ENCODE measurements at places on chromosomes 2 and 18. TPM values are rescaled to one million over a fixed set of nuclear protein-coding genes. Genes with fewer than 3 reads are reported as not detected.

Gene MYCN
- total RNA-seq, result 7.9 TPM

Gene GTF2A1L
- total RNA-seq, result 5.9 TPM

GRCh38 chr2:33560017-33560416, 39.1 kb downstream of the FAM98A start:
- peaks cover 10% of the 10 kb centered on the region for H3K36me3 ChIP-seq
- no peaks in the 10 kb centered on the region for H3K27me3 ChIP-seq
- no peak for DNase-seq

DNA sequence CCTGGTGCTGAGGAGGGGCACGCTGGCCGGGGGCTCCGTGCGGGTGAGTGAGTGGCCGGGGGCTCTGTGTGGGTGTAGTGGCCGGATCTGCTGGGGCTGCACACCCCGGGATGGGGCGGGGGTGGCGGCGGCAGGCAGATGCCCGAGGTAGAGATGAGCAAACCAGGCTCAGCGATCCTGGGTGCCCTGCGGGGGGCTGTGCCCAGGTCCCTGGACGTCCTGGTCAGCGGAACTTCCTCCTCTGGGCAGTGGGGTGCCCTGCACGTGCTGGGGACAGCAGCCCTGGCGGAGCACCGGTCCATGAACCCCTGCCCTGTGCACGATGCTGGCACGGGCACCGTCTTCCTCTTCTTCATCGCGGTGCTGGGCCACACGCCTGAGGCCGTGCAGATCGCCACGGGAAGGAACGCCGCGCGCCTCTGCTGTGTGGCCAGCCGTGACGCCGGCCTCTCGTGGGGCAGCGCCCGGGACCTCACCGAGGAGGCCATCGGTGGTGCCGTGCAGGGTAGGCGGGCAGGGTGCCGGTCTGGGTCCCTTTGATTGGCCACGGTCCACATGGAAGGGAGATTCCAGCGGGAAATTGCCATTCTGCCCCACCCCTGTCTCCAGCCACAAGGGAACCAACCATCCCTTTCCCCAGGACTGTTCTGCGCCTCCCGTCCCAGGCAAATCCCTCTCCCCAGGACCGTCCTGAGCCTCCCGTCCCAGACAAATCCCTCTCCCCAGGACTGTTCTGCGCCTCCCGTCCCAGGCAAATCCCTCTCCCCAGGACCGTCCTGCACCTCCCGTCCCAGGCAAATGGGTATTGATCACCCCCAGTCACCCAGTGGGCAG, 5.9 kb downstream of the NEU4 start:
- peaks cover 15% of the 10 kb centered on the region for H3K36me3 ChIP-seq
- peaks cover 54% of the 10 kb centered on the region for H3K4me1 ChIP-seq
- no peak overlapping the region for H3K4me3 ChIP-seq
- no peak overlapping the region for H3K27ac ChIP-seq
- no peaks in the 10 kb centered on the region for H3K27me3 ChIP-seq

Gene ASB18
- total RNA-seq, result 0.50 TPM

GRCh38 chr2:143891879-143892308, 628.0 kb downstream of the ZEB2 start:
- H3K36me3 ChIP-seq, result no peaks in the 10 kb centered on the region
- H3K4me3 ChIP-seq, result no peak overlapping the region
- no peaks in the 10 kb centered on the region for H3K4me1 ChIP-seq
- H3K27me3 ChIP-seq, result no peaks in the 10 kb centered on the region

All from spinal cord (tissue), 10 donors.